ENCODE measurements at places on chromosomes 12 and 14.

DNA sequence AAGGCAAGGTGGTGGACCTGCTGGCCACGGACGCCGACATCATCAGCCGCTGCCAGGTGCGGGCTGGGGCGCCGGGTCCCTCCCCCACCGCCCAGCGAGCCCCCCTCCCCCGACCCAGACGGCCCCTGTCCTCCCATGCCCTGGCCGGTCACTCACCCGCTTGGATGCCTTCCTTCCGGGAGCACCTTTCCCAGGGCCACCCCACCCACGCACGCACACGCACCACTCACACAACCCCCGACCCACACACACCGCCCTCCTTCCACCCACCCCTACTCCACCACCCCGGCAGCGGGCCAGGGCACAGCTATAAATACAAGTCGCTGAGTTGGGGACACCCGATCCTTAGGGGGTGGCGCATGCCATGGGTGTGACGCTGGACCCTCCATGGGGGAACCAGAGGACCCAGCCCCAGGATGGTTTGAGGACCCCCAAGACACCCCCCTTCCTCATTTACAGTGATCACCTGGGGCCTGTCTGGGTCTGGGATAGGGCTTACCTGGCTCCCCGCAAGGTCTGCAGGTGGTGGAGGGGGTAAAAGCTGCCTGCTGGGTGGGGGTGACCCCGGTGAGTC lies 465 bp downstream of the ADSS1 start:
- DNase-seq: no peak

DNA sequence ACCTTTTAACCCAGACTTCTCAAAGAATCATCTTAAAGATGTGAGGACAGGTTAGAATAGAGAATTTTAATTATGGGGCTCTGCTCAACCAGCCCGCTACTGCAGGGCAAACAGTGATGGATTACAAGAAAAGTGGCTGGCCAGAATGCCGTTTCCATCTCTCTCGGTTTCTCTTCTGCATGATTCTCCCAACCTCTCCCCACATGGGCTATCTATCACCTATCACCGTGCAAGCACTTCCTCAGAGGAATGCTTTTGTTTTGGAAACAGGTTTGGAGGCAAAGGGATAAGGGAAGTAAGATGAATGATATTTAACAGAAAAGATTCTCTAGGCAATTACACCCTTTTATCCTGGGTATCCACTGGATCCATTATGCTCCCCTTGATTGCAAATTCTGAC lies 37.4 kb upstream of the PHC1 start:
- no peak for DNase-seq

DNA sequence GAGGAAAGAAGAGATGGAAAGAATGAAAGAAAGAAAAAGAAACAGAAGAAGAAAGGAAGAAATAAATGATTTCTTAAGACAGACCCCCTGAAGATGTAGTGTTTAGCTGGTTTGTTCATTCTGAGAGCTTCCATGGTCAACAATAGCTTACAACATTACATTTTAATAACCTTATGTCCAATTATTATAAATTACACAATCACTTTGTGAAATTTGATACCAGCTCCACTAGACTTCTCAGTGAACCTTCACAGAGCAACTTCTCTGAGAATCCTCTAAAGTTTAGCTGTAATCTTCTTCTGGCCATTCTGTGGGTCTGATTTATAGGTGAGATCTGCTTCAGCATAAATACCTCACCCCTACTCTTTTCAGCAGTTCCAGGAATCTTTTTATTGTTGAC lies 27.9 kb downstream of the SIX1 start:
- no peak for DNase-seq

DNA sequence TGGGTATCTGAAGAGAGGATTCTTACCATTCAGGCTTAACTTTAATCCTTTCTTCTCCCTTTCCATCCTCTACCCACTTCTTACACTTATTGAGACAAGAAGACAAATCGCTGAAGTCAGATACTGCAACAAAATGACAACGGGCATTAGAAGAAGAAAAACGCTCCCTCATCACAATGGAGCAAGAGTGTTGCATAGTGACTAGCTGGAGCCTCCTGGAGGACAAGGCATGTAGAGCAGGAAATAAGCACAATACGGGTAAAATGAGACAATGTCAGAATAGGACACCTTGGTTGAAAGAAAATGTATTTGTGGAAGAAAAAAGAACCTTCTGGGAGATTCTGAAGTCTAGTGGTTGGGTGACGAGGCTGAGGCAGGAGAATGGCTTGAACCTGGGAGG lies 501.0 kb downstream of the RERGL start:
- no peak for DNase-seq

All from GM19239 (cell line).